ENCODE measurements at places on chromosomes 4 and X. TPM values are rescaled to one million over a fixed set of nuclear protein-coding genes. Genes with fewer than 3 reads are reported as not detected.

Gene SATL1
- total RNA-seq: not detected

Gene MSN
- total RNA-seq: 365 TPM

DNA sequence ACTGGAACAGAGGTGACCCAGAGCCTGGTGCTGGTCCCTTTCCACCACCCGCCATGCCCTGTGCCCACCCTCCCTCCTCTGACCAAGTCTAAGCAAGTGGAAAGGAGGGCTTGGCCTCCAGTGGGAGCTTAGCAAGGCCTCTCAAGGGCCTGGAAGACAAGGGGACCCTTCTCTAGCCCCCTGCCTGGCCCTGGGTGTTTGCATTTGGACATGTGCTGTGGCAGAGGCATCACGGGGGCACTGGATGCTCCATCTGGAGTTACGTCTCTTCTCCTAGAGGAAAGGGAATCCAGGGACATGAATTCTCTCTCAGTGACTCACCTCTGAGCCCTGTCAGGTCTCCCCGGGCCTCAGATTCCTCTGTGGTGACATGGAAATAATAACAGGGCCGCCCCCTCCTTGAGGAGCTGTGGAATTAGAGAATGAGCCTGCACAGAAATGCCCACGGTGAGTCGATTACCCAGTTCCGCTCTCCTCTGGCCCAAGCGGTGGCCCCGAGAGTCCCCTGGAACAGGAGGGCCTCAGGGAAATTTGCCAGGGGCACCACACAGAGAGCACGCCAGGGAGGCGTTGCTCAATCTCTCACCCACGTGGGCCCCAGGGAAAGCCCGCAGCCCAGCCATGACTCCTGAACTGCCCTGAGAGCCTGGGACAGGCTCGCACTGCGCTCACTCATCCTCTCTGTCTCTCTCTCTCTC, 189.6 kb downstream of the BCOR start:
- DNase-seq: peak; percentile 53

DNA sequence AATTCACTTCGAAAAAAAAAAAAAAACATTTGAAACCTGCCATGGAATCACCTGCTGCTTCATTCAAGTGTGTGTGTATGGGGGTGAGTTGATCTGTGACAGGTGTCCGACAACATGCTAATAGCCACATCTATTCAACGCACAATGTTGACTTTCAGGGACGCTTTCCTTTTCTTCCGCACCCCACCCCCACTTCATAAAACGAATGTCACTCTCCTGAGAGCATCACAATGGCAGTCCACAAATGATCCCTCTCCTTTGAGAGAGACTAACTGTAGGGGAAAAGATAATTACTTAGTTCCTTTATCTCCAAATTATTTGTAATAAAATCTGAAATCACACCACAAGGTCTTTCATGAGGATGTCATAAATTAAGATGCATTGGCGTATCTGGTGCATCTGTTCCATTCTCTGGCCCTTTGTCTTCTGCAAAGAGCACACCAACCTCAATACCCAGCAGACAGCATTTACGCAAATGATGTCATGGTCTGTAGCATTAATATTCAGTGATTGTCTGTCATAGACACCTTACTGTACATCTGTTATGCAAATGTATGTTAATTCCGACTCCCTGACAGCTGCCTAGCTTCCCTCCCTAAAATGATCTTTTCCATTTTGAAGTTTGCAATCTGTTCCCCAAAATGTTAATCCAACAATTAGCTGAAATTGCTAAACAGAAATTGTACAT, 640.0 kb upstream of the BOD1L1 start:
- DNase-seq: no peak
